ENCODE measurements at places on chromosomes 7 and 10. TPM values are rescaled to one million over a fixed set of nuclear protein-coding genes. Genes with fewer than 3 reads are reported as not detected.

ZNRF2 gene
- 7.8 TPM for total RNA-seq

PAPOLB gene
- 0.07 TPM for total RNA-seq

MINDY3 gene
- total RNA-seq = 34.1 TPM

ZNF853 gene
- 0.99 TPM for total RNA-seq

ZNF277 gene
- total RNA-seq = 35.6 TPM

SLC39A12 gene
- total RNA-seq = not detected

FMC1 gene
- total RNA-seq = 3.6 TPM

SLC16A12 gene
- 0.33 TPM for total RNA-seq

NUB1 gene
- total RNA-seq = 41.8 TPM

GIMAP1 gene
- total RNA-seq = 0.03 TPM
